Fibroblast of skin of abdomen (primary cell): ENCODE measurements at places on chromosomes 7 and 10.

- peak; percentile 51 for DNase-seq
These were observed 12.0 kb upstream of the PURB start for GRCh38 chr7:44897309-44897708.

DNA sequence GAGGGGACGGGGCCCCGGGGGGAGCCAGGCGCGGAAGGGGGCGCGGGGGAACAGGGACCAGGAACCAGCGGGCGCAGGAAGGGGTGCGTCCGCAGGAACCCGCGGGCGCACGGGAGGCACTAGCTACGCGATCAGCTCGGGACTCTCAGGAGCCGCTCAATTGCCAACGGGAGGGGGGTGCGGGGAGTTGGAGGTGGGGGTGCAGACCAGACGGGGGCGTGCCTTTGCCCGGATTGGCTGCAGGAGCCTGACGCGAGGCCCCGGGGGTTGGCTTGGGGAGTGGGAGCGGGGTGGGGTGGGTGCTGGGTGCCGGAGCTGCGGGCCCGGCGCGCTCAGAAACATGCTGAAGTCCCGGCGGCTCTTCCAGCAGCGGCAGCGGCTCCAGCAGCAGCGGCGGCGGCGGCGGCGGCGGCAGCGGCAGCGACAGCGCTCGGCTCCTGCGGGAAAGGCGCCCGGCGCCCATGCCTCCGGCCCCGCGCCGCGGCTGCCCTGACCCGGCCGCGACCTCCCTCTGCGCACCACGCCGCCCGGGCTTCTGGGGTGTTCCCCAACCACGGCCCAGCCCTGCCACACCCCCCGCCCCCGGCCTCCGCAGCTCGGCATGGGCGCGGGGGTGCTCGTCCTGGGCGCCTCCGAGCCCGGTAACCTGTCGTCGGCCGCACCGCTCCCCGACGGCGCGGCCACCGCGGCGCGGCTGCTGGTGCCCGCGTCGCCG lies at the start of gene ADRB1:
Gene ADRB1, plus strand, starts transcription at position 335 of the 715 bp plus-strand sequence. Its CDS starts 267 bp downstream, at position 602.
- DNase-seq: peak; percentile 32

DNA sequence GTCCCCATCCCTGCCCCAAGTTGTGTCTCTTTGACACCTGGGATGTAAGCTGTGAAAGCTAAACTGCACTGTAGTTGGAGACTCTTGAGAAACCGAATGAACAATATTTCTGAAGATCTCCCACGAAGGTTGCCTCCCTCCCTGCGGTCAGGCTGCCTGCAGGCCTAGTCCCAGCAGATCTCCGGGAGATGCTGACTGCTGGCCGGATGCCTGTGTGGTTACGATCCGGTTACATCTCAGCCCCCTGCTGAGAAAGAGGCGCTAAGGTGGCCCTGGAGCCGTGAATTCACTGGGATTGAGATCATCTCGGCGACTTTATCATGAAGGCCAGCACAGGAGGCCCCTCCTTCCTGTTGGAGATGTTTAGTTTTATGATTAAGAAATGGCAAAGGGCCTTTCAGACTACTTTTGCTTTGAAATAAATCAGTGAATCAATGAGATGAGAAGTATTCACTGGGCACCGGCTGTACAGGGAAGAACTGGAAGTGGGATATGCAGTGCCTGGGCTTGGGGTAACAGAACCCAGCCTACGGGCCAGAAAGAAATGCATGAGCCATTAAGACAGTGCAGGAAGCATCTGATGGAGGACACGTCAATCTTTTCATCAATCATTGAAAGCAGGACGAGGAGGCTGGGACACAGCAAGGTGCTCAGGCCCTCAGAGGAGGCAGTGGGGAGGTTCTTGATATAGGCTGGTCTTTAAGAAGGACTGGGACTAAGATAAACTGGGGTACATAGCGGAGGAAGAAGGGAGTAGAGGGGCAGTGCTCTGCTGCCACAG lies 177.6 kb downstream of the PRKAG2 start:
- DNase-seq: peak; percentile 98

DNA sequence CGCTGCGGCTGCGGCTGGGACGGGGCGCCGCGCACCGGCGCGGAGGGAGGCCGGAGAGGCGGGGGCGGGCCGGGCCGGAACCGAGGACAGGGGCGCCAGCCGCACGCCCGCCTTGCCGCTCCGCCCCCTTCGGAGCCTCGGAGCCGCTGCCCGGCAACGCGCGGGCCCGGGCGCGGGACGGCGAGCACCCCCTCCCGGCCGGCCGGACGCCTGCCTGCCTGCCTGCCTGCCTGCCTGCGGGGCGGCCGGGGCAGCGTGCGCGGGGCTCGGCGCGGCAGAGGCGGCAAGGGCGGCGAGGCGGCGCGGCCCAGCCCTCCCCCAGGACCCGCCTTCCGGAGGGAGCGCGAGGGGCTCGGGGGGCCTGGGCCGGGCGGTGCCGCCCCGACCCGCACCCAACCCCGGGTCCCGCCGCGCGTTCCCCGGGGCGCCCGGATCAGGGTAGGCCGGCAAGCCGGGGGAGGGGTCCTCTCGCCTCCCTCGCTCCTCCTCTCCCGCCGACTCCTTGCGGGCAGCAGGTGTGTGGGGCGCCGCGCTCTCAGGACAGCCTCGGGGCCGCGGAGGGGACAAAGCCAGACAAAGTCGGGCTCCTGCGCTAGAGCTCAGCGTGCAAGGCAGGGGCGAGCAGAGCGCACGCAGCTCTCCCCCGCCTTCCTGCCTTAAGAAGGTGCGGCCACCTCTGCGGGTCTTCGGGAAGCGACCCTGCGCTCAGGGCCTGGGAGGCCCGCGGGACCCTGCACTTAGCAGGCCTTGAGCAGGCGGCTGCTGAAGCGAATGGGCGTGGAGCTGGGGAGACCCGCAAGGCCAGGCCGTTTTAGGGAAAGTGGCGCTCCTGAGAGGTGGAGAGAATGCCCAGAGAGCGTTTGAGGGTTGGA lies at the start of gene KIAA1549:
Gene KIAA1549, minus strand, starts transcription at position 58 of the 872 bp plus-strand sequence. CDS start 120 bp downstream, outside the sequence.
- DNase-seq: peak; percentile 72

DNA sequence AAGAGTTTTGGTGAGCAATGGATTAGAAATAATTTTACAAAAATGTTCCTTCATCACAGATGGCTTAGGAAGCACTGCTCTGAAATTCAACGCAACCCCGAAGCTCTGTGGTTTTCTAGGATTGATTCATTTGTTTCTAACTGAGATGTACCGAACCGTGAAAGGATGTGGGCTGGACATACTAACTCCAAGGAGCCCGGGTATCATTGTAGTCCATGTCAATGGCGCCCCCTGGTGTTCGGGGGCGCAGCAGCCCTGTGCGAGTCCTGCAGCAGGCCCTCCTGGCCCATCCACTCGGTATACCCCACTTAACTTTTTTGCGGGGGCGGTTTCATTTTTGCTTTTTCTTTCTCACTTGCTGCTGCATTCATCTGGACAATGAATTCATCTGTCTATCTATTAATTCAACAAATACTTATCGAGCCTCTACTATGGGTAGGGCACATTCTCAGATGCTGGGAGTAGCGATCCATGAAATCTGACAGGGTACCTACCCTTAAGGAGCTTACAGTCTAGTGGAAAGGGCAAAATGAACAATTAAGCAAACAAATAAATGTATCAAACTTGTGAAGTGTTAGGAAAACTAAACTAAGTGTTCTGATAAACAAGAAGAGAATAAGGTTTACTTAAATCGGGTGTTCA lies 25.2 kb upstream of the ITPRID1 start:
- peak; percentile 48 for DNase-seq

GRCh38 chr7:16083931-16084330 lies 337.4 kb downstream of the CRPPA start:
- no peak for DNase-seq

- DNase-seq: no peak
These were observed 110.9 kb downstream of the WDR11 start for GRCh38 chr10:120961795-120962755.

- no peak for DNase-seq
These were observed 302.1 kb downstream of the ABCA13 start for GRCh38 chr7:48473205-48473865.

GRCh38 chr10:73625004-73625883 lies 16.0 kb downstream of the MYOZ1 start:
- peak; percentile 14 for DNase-seq

DNA sequence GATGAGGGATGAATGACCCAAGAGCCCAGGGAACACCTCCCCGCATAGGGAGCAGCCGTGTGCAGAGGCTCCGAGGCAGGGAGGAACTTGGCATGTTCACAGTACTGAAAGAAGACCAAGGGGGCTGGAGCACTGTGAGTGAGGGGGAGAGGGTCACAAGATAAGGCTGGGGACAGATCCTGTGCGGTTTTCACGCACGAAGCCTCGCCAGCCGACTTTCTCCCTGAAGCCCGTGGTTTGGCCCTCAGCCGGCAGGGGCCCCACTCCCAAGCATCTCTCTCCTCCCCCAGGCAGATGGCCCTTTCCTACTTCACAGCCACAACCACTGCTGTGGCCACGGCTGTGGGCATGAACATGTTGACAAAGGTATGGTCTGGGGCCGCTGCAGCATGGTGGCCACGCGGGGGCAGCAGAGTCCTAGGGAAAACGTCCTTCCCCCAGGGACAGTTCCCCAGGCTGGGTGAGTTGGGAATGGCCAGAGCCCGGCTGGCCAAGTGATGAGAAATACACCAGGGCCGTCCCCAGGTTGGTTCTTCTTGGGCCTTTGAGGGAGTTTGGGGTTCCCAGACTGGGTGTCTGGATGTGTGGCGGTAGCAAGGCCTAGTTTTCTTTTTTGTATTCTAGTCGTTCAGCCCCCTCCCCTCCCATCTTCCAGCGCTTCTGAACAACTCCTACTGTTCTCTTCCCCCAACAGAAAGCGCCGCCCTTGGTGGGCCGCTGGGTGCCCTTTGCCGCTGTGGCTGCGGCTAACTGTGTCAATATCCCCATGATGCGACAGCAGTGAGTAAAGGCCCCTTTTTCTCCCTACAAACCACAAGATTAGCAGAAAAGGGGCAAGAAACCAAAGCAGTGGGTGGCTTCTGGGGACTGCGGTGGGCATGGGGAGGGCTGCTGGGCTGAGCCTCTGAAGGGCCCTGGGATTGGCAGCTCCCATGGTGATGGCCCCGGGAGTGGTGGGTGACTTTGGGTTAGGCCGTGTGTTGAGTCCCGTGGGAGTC lies 14.4 kb upstream of the WBP1L start:
- peak; percentile 70 for DNase-seq

DNA sequence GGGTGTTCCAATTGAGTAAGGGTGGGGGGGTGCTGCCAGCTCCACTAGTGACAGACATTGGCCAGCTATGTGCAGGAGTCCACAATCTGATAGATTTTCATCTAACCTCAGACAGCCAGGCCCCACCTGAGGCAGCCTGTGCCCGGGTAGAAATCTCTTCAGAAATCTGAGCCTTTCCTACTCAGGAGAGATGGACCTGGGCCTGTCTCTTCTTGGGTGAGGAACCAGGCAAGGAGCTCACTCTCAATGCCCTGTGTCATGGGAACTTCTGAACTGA lies 86.9 kb downstream of the UBE2H start:
- no peak for DNase-seq

- no peak for DNase-seq
These were observed 34.9 kb downstream of the ASAH2 start for GRCh38 chr10:50216418-50216817.

- peak; percentile 17 for DNase-seq
These were observed 47.3 kb upstream of the TECTB start for GRCh38 chr10:112235920-112236319.

DNA sequence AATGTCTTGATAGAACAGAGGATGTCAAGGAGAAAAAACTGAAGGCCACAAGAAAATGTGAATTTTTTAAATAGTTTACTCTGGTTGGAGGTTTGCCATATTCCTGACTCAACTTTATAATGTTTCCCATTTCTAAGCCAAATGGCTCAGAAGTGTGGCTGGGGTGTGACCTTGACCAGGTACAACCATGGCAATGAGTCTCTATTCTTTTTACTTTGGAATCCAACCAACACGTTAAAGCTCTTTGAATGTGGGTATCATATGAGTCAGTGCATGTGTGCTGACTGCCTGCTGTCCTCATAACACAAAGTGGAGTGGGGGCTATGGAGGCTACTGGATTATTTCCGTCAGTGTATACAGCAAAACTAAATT lies 33.5 kb upstream of the DLD start:
- peak; percentile 63 for DNase-seq

DNA sequence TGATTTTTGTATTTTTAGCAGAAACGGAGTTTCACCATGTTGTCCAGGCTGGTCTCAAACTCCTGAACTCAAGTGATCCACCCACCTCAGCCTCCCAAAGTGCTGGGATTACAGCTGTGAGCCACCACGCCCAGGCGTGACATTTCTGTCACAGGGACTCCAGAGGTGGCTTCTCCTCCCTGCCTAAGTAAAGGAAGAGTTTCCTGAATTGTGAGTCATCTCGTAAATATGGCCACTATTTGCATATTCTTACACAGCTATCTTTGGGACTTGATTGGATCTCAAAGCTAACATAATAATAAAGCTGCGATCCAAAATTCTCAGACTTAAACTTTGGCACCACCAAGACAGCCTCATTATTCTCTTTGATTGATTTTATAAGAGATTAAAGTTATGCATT lies 50.1 kb downstream of the ADARB2 start:
- no peak for DNase-seq

- no peak for DNase-seq
These were observed 120.1 kb downstream of the JAZF1 start for GRCh38 chr7:28060371-28060950.

DNA sequence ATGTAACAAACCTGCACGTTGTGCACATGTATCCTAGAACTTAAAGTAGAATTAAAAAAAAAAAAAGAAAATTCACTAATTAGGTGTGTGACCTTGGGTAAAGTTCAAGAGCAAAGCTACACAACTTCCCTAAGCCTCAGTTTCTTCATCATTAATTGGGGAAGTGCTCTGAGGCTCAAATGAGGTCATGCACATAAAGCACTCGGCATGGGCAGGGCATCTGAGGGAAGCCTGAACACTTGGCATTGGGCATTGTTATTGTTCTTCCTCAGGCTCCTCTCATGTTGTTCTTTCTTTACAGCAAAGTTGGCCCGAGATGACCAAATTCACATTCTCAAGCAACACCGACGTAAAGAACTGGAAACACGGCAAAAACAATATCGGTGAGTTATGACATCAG lies 21.5 kb downstream of the ALOX5 start:
- no peak for DNase-seq

DNA sequence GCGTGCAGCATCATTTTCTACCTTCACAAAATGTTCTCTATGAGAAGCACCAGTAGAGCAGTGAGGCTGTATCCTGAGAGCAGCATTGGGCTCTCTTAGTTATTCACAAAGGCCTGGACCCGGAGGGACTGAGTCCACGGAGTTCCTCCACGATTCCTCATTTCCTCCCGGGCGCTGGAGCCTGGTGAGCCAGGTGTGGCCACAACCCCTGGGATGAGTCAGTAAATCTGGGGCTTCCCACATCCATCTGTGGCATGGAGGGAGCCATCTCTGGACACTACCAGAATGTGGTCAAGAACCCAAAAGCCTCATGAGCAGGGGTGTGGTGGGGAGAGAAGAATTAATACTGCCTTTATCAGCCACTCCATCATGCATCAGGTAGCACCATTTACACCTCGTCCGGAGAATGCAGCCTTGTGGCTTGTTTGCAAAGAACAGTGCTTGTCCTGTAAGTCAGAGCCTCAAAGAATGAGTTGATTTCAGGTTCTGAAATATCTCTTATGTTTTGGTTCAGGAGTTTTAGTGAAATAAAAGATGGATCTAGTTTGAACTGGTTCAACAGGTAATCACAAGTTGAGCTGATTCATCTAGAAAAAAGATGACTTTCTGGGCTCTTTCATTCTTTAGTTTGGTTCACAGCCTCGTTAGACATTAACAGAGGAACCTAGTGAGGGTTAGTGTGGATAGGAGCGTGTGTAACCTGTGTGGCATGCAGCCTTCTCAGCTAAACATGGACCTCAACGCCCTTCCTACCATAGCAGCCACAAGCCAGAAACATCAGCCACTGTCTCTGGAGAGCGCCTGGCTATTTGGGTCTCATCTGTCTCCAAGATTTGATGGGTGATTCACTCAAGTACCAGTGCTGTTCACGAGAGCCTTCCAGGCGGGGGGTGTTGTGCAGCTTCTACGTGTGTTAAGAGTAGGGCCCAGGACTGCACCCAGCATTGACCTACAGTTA lies 95.2 kb downstream of the WDR37 start:
- DNase-seq: no peak
